ENCODE measurements at places on chromosomes 5 and 9.

- DNase-seq = peak; percentile 53
Observed at GRCh38 chr9:133184971-133185370, 21.3 kb upstream of the GBGT1 start.

DNA sequence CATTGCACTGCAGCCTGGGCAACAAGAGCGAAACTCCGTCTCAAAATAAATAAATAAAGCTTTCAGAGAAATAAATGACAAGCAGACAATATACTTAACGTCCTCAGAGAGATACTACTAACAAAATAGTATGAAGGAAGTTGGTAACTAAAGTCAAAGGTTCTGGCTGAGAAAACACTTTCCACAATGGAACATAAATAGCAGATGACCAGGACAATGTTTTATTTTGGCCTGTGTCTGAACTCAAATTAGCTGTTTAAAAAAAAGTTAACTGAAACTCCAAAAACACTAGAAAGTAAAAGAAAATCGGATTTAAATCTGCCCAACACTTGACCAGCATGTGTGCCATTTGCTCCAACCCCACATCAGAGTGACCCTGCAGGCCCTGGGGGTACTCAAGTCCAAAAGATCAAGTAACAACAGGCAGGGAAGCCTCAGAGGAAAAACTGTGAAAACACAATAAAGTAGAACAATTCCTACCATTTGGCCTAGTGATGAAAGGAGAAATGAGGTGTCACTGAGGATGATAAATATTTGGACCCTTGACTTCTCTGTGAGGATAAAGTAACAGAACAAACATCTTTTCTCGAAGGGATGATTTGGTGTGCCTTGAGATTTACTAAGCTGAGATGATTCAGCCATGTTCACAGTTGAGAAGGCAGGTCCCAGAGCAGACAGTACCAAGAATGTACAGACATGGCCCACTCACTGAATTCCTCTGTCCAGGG lies 47.7 kb downstream of the LHFPL2 start:
- no peak for DNase-seq

- no peak for DNase-seq
Observed at GRCh38 chr5:74326571-74327338, 313.8 kb downstream of the ENC1 start.

DNA sequence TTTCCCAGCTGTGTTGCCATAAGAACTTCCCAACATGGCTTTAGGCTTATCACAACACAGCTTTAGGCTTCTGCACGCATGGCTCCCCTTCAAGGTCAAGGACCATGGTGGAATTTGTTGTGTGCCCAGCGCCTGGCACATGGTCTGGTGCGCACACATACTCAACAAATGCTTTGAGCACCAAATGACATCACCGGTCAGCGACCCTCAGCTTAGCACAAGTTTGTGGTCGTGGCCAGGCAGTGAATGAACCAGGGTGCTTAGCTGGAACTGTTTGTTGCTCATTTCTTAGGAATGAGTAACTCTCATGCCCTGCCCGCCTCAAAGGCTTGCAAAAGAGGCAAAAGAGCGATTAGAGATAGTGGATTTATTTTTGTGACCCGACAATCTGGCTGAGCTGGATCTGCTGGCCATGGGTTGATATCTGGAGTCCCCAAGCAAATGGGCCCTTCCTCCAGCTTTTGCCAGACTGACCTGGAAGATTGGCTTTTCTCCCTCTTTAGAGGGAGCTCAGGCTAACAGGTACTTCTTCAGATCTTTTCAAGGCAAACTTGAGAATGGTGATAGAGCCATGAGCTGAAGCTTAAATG lies 58.9 kb downstream of the DAP start:
- no peak for DNase-seq

GRCh38 chr9:73239570-73240265 lies 88.1 kb downstream of the ANXA1 start:
- no peak for DNase-seq

- DNase-seq = no peak
Observed at GRCh38 chr5:111967463-111967862, 210.5 kb upstream of the NREP start.

Data from cerebellum (tissue), 4 donors.